ENCODE measurements at places on chromosomes 12 and 14.

DNA sequence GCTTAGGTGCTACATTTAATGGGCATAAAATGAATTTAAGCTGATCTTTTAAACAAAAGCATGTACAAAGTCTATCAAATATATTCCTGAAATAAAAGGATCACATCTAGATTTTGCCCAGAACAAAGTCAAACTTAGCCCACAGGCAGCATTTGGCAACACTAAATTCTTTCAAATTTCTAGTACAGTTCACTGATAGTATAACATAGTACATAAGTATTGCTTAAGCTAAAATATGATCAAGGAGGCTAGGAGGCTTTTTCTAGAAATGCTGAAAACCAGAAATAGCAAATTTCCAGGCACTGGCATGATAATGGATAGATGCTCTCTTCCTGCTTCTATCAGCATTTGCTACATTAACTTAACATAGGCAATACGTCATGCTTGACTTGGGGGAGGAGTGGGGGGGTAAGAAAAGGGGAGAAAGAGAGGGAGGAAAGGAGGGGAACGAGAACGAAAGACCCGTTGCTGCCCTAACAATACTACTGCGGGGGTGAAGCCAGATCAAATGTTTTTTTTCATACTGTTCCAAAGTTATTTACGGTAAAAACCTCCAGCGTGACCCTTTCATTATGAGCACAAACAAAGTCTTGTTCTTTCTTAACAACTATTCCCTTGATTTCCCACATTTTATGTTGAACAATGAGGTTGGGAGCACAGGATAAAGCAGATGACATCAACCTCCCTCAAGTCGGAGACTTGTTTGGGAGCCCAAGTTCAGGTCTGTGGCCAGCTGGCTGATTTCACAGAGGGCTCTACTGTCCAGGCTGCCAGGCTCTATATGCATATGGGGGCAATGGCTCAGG lies 10.6 kb downstream of the TMED10 start:
- no peak for DNase-seq

GRCh38 chr14:95071649-95072280 lies 85.6 kb downstream of the DICER1 start:
- no peak for DNase-seq

DNA sequence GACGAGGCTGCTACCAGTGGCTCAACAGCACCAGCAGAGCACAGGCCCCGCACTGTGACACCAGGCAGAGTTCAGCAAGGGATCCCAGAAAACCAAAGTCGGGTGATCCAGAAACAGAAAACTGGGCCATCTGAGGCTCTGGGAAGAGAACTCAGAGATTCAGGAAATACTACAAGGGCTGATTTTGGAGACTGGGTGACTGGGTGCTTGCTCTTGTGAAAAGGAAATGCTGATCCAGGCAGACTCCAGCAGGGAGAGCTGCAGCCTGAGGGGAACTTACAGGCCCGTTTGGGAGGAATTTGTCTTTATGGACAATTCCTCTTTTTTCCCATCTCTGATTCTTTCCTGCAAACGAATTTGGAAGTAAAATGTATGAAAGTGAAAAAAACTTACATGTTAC lies 28.2 kb downstream of the FOXN3 start:
- peak; percentile 15 for DNase-seq

GRCh38 chr12:25071366-25071765 lies 122.5 kb upstream of the BCAT1 start:
- peak; percentile 20 for DNase-seq

GRCh38 chr12:15689751-15690191 lies 99.4 kb downstream of the EPS8 start:
- DNase-seq = no peak

- no peak for DNase-seq
These were observed 350.1 kb downstream of the NELL2 start for GRCh38 chr12:44525806-44526654.

GRCh38 chr14:91227183-91227628 lies 17.3 kb downstream of the GPR68 start:
- DNase-seq = no peak

DNA sequence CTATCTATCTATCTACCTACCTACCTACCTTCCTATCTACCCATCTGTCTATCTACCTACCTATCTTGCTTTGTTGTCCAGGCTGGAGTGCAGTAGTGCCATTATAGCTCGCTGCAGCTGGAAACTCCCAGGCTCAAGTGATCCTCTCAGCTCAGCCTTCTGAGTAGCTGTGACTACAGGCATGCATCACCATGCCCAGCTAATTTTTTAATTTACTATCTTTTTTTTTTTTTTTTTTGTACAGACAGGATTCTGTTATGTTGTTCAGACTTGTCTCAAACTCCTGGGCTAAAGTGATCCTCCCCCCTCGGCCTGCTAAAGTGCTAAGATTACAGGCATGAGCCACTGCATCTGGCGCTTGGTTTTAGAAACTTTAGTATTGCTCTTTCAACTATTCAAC lies 762.4 kb downstream of the SLC6A15 start:
- DNase-seq = no peak

DNA sequence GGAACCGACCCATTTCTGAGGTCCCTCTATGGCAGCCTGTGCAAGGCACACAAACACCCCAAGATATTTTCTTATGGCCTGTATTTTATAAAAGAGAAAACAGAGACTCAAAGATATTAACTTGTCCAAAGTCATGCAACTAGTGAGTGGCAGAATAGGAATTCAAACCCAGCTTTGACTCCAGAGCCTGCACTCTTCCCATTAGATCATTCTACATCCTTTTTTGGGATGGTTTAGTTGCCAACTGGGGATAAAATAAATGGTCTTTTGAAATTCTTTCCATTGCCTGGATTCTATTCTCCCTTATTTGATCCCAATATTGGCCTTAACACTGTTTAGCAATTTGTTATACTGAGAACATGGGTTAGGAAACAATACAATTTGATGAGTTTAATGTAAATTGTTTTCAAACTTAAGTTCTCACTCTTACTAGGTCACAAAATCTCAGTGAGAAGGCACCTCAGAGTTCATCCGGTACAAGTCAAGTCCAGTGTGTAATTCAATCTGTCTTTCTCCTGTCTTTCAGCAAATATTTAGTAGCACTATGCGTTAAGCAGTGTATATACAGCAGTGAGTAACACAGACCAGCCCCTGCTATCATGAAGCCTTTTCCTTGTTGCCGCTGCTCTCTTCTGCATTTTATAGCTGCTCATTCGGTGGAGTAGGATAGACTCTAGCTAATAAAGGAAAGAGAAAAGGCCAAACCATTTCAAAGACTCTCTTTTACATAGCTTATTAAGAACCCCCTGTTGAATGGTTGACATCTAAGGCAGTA lies 162.1 kb upstream of the IFNG-AS1 start:
- DNase-seq = no peak

GRCh38 chr12:14845350-14845750 lies 2.0 kb upstream of the ART4 start:
- DNase-seq = peak; percentile 61

DNA sequence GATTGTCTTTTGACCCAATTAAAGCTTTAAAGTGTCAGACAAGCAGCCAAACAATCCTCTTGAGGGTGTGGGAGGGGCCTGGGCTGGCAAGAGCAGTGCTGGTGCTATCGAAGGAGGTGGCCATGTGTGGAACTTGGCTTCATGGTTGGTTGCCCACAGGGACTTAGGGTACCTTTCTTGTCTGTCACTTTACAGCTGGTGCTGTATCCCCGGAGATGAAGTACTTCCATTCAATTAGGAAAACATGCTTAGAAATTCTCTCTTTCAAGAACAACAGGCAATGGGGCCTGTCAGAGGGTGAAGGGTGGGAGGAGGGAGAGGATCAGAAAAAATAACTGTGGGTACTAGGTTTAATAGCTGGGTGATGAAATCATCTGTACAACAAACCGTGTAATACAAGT lies 86.5 kb downstream of the DAAM1 start:
- DNase-seq = no peak

DNA sequence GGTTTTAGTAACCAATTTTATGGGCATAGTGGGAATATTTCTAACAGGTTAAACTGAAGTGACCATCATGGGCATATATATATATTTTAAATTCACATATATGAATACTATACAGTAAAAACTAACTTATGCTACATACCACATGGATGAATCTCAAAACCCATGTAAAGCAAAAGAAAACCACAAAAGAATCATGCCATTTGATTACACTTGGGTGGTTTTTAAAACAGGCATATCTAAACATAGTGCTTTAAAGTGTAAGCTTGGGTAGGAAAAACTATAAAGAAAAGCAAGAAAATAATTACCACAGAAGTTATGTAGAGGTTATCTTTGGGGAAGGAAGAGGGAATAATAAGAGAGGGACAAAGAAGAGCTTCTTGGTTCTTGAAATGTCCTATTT lies 326.1 kb downstream of the NAV3 start:
- no peak for DNase-seq

DNA sequence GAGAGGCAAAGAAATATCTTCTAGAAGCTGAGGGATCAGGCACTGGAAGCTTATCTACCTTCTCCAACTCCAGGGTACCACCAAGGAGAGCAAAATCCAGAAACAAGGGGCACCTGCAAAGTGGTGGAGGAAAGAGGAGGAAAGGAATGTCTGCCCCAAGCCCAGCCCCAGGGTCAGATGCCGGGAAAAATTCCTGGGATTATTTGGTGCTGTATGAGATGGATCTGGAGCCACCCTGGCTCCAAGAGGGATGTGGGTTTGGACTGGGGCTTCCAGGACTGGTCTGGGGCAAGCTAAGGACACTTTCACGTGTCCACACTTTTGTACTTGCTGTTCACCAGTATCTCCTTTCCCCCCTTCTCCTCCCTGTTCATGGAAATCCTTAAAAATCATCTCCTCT lies 69.8 kb downstream of the DPF3 start:
- no peak for DNase-seq

- peak; percentile 44 for DNase-seq
These were observed 12.5 kb downstream of the HSD17B6 start for GRCh38 chr12:56775638-56776037.

GRCh38 chr14:101222362-101223070 lies 319.0 kb upstream of the RTL1 start:
- no peak for DNase-seq

GRCh38 chr12:62581288-62582064 lies 114.8 kb downstream of the MON2 start:
- DNase-seq = peak; percentile 68

DNA sequence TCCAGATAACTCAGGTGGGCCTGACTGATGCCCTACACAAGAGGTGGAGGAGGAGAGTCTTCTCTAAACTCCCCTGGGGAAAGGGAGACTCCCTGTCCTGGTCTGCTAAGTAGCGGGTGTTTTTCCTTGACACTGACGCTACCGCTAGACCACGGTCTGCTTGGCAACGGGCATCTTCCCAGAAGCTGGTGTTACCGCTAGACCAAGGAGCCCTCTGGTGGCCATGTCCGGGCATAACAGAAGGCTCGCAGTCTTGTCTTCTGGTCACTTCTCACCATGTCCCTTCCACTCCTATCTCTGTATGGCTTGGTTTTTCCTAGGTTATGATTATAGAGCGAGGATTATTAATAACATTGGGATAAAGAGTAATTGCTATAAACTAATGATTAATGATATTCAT lies 965.5 kb downstream of the TMEM121 start:
- peak; percentile 6 for DNase-seq

GRCh38 chr12:54221402-54221984 lies 32.7 kb upstream of the SMUG1 start:
- no peak for DNase-seq

- DNase-seq = no peak
These were observed 76.0 kb downstream of the ACACB start for GRCh38 chr12:109192358-109192757.

- DNase-seq = no peak
These were observed 15.4 kb downstream of the DGLUCY start for GRCh38 chr14:91129261-91129660.
